ENCODE measurements at places on chromosomes 4 and X.

- DNase-seq = no peak
These were observed 8.4 kb downstream of the DCUN1D4 start for GRCh38 chr4:51851090-51851936.

DNA sequence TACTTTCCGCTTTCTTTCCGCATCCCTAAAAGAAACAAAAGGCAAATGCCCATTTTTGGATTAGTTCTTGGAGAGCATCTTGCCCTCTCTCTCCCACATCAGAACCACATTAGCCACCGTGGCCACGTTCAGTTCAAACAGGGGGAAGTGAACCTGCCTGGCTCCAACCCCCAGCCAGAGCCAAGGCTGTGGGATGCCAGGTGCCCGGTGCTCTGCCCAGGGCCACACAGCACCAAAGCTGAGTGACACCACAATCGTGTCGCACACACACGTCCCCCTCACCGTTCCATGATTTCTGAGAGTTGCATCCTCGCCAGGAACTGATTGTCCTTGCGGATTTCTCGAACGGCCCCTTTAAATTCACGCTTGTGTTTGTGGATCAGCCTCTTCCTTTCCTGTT, 24.3 kb downstream of the NOP14 start:
- DNase-seq = no peak

GRCh38 chrX:108235986-108236385, 144.4 kb downstream of the ATG4A start:
- DNase-seq = no peak

DNA sequence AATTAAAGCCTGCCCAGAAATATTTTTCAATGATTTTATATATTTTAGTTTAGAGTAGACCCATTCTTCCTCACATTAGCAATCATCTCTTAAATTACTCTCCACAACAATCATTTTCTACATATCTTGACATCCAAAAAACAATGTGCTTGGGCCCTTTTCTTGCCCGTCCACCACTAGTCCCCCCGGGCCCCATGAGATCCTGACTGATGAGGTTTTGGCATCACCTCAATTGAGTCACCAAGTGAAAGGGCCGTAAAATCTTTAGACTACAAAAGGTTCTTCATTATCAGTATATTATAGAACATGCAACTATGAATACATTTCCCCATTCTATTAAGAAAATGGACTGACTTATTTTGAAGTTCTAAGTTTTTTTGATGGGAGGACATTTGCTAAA, 4.0 kb upstream of the CDKL2 start:
- no peak for DNase-seq

- DNase-seq = no peak
These were observed 886.2 kb downstream of the ARAP2 start for GRCh38 chr4:35358001-35358584.

DNA sequence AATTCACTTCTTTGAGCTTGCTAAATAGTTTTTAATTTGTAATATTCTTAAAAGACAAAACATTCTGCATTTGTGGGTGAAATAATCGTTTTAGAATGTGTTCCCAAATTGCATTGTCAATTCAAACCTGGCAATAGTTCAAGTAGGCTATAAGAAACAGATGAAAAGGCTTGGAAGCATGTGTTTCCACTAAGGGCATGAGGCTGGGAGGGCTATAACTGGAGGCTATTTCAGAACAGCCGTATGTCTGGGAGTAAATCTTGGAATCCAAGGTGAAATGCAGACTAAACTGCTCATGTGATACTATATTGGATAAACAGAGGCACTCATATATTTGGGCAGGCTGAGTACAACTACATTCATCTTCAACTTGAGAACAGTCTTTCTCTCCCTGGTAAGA, 117.4 kb upstream of the GRPR start:
- no peak for DNase-seq

DNA sequence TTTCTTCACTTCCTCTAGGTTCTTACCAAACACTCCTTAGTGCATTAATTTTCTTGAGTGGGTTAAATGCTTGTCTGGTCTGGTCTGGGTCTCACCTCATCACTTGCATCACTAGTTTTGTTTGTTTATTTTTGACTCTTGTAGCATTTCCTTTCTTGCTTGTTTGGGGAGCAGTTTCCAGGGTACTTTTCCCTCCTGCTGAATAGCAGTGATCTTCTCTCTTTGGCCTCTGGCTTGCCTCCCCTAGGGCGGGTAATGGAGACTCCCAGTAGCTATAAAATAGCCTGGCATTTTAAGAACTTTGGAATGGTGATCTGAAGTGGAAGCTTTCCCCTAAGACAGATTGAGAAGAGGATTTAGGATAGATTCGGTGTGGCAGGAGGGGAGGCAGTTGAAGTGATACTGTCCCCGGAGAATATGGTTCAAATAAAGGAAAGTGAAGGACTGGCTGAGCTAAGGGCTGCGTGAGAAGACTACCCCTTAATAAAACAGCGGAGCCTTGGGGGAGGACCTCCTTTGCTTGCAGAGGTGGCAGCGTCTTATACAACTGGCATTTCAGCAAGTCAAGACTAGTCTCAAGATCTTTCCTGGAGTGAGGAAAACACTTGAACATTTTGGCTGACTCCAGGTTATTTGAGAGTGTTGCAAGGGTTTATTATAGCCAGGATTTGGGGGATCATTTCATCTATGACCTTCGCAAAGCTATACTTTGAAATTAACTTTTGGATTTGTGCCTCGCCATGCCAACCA, 190.6 kb downstream of the FRAS1 start:
- DNase-seq = no peak

All from GM13977 (cell line).